Osteoblast (primary cell): ENCODE measurements at places on chromosomes 7 and 10. TPM values are rescaled to one million over a fixed set of nuclear protein-coding genes. Genes with fewer than 3 reads are reported as not detected.

- DNase-seq: no peak
Measured at GRCh38 chr7:4861673-4862072, at the start of gene PAPOLB. PAPOLB (minus strand) TSS chr7:4862030; CDS start chr7:4861810, 220 bp downstream.

GRCh38 chr7:2644562-2645273 lies 12.9 kb downstream of the TTYH3 start:
- no peak for DNase-seq

DNA sequence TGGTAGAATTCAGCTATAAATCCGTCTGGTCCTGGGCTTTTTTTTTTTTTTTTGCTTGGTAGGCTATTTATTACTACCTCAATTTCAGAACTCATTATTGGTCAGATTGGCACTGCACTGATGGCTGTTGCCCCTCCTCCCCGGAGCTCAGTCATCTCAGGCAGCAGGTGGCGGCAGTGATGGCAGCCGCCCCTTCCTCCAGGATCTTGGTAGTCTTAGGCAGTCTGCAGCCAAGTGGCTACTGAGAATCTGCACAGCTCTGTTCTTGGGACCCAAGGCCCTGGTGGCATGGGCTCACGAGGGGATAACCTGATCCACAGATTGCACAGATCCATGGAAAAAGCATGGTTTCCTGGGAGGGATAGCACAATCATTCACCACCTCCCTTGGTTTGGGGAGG lies 77.9 kb downstream of the GPR85 start:
- no peak for DNase-seq

DNA sequence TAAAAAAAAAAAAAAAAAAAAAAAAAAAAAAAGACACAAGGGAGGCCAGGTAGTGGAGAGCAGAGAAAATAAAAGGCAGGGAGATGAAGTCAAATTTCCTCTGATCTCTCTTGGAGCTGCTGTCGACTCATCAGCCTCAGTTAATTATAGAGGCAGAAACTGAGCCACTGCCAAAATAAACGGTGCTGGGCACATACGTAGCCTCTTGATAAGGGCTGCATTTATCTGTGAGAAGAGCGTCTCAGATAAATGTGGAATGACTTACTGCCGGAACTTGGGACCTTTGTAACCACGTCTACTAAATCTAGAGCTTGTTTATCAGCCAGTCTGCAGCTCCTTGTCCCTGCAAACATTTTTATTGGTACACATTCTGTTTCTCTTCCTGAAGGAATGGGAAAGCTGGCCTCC lies 162.3 kb downstream of the BAMBI start:
- no peak for DNase-seq

- DNase-seq: no peak
Measured at GRCh38 chr7:150451833-150452461, 1.5 kb downstream of the GIMAP8 start.

- no peak for DNase-seq
Measured at GRCh38 chr10:121514141-121514865, 83.9 kb downstream of the FGFR2 start.

DNA sequence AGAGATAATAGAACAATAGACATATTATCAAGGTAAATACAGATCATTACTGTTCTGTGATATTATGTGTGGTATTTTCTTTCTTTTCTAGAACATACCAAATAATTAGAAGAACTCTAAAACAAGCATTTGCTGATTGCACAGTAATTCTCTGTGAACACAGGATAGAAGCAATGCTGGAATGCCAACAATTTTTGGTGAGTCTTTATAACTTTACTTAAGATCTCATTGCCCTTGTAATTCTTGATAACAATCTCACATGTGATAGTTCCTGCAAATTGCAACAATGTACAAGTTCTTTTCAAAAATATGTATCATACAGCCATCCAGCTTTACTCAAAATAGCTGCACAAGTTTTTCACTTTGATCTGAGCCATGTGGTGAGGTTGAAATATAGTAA lies 185.5 kb downstream of the CFTR start:
- no peak for DNase-seq

GRCh38 chr10:84257343-84258020 lies 12.6 kb downstream of the RGR start:
- peak; percentile 29 for DNase-seq

DNA sequence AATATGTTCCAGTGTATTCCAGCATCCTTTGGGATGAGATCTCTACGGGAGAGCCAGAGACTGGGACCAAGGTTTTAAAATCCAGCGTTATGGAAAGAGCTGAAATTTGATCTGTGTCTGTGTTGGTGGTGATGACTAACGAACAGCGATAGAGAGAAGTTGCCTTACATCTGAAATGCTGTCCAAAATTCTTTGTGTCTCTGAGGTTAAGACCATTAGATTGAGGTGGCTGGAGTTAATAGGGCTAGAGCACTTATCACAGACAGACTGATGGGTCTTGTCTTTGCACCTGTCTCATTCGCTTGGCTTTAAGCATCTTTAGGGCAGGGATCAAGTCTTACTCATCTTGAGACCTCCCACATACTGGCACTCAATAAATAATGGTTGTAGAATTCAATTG lies 41.0 kb upstream of the RAPGEF5 start:
- DNase-seq: no peak

- peak; percentile 44 for DNase-seq
Measured at GRCh38 chr10:17655567-17656146, 11.7 kb downstream of the STAM start.

- no peak for DNase-seq
Measured at GRCh38 chr10:122498521-122498920, 37.2 kb downstream of the HTRA1 start.

- DNase-seq: no peak
Measured at GRCh38 chr7:100211342-100211780, 8.4 kb upstream of the PVRIG start.

DNA sequence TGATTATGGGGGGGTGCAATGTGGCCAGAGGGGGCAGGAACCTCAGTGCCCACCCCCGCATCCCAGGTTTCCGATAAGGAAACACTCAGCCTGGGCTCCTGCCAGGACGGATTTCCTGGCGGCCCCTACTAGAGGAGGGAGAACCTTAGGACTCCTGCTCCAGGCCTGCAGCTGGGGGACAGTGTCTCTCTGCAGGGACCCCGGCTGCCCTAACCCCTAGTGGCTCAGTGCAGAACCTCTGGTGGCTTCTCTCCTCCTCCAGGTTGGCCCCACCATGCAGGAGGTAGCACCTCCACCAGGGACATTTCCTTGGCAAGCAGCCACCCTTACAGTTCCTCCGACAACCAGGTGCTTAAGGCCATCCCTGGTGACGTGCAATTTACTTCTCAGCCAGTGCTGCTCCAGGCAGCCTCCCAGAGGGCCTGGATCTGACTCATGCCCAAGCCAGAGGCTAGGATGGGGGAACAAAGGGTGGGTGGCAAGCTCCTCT lies 31.9 kb downstream of the SH2B2 start:
- DNase-seq: peak; percentile 94

DNA sequence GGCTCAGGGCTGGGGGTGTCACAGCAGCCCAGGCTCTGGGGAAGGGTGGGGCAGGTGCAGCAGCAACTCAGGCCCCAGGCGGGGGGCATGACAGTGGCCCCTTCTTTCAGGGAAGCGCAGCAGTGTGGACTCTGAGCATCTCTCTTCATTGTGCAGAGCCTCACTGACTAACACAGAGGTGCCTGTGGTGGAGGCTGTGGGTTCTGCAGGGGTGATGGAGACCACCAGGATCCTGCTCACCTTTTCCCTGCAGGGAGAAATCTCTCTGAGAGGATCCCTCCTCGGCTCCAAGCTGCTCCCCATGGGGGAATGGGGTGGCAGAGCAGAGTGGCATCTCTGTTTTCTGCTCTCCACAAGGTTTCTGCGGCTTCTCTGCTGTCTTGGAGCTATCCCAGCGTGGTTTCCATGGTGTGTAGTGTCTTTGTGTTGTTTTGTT lies 37.8 kb upstream of the SHH start:
- DNase-seq: no peak

DNA sequence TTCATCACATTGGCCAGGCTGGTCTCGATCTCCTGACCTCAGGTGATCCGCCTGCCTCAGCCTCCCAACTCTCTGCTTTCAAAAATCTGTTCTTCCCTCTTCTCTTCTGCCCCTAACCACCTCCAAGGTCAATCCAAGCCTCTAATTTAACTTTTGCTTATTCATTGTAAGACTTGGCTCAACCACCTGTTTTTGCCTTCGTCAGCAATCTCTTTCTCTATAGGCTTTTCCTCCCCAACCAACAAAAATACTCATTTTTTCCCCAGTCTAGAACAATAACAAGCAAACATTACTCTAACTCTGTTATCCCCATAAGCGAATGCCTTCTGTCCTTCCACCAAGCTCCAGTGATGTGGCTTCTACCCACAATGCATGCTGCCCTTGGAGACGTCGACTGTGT lies 89.8 kb upstream of the NMT2 start:
- no peak for DNase-seq

ZNF680 gene
- total RNA-seq: 12.7 and 14.7 TPM in 2 replicates

SNCG gene
- total RNA-seq: 0.36 and 2.4 TPM in 2 replicates

TFPI2 gene
- 8.7 and 10.6 TPM in 2 replicates for total RNA-seq

CRHR2 gene
- not detected in 2 replicates for total RNA-seq

KCNK18 gene
- not detected in 2 replicates for total RNA-seq

TMEM236 gene
- total RNA-seq: under 0.01 TPM in 2 replicates

ARHGAP12 gene
- 68.4 and 76.0 TPM in 2 replicates for total RNA-seq

SFTPA1 gene
- not detected in 2 replicates for total RNA-seq

SLC16A12 gene
- total RNA-seq: under 0.01 TPM in 2 replicates

PDZD8 gene
- 35.8 and 38.3 TPM in 2 replicates for total RNA-seq

STOX1 gene
- total RNA-seq: under 0.01 and 0.29 TPM in 2 replicates

NAT16 gene
- total RNA-seq: not detected in 2 replicates
